NAMALWA (cell line): ENCODE measurements at places on chromosomes 5 and 9.

- peak; percentile 69 for DNase-seq
Observed at GRCh38 chr9:104927216-104927911, 591 bp downstream of the ABCA1 start.

GRCh38 chr9:116549061-116549664, 137.9 kb upstream of the TRIM32 start:
- DNase-seq: no peak

GRCh38 chr5:16897284-16897704, 38.8 kb downstream of the MYO10 start:
- DNase-seq: no peak

DNA sequence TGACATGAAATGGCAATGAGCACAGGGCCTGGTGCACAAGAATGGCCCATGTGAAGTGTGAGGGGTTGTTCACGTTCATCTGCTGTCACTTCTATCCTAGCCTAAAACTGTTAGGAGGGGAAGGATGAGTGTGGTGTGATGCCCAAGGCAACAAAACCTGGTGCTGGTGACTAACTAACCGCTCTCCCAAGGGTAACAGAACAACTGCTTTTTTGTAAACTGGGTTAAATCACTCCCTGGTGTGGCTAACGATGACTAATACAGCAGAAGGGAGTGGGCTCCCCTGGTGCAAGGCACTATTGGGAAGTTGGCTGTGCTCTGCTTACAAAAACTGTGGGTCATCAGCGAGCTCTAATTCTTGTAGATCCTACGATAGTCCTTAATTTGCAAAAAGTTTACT, 103.2 kb upstream of the VCAN start:
- DNase-seq: no peak

DNA sequence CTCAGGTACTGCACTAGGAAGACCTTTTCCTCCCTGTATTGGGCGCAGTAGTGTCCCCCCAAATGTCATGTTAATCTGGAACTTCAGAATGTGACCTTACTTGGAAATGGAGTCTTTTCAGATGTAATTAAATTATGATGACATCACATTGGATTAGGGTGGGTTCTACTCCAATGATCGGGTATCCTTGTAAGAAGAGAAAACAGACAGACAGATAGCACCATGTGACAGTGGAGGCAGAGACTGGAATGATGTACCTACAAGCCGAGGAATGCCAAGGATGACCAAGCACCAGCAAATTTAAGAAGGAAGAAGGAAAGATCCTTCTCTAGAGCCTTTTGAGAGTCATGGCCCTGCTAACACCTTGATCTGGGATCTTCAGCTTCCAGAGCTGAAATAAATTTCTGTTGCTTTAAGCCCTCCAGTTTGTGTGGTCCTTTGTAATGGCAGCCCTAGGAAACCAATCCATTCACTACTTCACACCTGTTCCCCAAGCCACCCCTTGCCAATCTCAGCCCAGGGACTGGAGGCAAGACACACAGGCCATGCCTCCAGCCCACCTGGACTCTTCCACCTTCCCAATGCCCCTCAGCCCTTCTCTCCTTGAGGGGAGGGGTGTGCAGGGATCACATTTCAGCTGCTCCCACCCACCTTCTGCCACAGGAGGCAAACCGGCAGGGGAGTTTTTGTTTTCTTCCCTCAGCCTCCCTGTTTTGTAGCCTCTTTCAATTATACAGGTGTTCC, 1.6 kb downstream of the CCNJL start:
- no peak for DNase-seq

DNA sequence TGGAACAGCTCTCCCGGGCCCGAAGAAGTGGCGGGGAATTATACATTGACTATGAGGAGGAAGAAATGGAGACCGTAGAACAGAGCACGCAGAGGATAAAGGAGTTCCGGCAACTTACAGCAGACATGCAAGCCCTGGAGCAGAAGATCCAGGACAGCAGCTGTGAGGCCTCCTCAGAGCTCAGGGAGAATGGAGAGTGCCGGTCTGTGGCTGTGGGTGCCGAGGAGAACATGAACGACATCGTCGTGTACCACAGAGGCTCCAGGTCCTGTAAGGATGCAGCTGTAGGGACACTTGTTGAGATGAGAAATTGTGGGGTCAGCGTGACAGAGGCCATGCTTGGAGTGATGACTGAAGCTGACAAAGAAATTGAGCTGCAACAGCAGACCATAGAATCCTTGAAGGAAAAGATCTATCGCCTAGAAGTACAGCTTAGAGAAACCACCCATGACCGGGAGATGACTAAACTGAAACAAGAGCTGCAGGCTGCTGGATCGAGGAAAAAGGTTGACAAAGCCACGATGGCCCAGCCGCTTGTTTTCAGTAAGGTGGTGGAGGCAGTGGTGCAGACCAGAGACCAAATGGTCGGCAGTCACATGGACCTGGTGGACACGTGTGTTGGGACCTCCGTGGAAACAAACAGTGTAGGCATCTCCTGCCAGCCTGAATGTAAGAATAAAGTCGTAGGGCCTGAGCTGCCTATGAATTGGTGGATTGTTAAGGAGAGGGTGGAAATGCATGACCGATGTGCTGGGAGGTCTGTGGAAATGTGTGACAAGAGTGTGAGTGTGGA, 129.5 kb upstream of the DMRT1 start:
- no peak for DNase-seq
